ENCODE measurements at places on chromosomes 13 and 19.

GRCh38 chr13:67438465-67438864 is 208.3 kb upstream of the PCDH9 start:
- no peak for DNase-seq

GRCh38 chr19:29098863-29099481 is 114.0 kb downstream of the UQCRFS1 start:
- DNase-seq = no peak

DNA sequence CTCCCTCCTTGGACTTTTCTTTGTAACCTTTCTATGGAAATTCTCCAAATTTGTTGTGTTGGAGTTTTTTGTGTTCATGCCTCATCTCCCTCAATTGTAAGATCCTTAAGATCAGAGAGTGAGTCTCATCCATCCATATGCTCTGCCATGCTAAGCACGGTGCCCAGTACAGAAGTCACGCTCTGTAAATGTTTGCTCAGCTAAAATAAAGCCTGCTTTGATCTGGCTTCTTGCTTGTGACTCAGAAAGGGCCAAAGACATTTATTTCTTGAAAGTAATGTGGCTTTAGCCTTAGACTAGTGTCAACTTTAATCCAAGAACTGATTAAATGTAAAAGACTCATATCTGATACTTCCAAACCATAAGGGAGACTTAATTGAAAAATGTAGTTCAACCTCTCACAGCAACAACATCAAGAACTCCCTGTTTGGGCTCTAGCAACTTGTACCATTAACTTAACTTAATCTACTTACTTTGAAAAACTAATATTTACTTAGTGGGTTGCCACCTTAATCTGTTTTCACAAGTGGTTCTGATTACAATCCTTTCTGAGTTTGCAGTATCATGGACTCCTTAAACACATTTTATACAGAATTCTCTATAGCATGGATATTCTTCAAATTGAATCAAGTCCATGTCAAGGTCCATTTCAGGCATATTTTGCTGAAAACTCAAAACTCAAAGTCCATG is 100.2 kb downstream of the KL start:
- no peak for DNase-seq

- DNase-seq = no peak
These were observed 12.1 kb upstream of the DACH1 start for GRCh38 chr13:71879129-71879535.

DNA sequence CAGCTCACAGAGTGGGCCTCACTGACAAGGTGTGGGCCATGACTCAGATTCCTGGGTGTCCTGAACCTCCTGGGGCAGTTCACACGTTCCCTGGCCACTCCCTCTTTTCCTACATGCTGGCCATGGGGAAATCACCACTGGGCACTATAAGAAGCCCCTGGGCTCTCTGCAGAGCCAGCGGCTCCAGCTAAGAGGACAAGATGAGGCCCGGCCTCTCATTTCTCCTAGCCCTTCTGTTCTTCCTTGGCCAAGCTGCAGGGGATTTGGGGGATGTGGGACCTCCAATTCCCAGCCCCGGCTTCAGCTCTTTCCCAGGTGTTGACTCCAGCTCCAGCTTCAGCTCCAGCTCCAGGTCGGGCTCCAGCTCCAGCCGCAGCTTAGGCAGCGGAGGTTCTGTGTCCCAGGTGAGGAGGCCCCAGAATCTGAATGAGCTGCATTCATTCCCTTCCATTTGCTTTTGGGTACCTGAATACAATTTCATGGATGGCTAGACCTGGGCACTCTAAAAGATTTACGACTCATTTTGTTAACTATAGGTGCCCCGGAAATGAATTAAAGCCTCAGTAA is at the start of gene OLFM4:
TSS of gene OLFM4 (plus strand) at position 177 of the 567 bp plus-strand sequence. CDS start at position 201, 24 bp downstream.
- DNase-seq = no peak
